ENCODE measurements at places on chromosomes 6 and 20. TPM values are rescaled to one million over a fixed set of nuclear protein-coding genes. Genes with fewer than 3 reads are reported as not detected.

DNA sequence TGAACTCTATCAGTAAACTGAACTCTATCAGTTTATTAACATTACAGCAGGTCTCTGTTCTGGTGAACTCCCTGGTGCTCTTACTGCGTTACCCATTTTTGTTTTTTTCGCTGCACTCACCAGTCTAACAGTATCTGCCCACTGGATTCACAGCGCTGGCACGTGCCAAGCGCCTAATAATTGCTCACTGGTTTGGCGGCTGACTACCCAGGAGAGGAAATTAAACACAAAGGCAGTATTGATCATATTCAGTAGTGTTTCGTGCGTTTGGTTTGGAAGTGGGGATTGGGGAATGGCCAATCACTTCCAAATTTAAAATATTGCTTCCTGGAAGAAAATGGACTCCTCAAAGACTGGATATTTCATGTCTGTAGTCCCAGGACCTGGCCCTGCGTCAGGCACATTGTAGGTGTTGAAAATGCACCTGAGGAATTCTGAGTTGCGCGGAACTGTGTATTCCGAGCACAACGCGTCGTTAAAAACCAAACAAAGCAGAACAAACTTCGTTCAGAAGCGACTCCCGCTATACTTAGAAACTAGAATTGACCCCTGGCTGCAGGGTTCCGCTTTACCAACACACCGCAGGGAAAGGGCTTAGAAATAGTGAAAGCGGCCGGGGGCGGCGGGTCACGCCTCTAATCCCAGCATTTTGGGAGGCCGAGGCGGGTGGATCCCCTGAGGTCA lies 1.1 kb upstream of the RPS12 start:
- H3K4me1 ChIP-seq, result peaks cover 23% of the 10 kb centered on the region
- H3K4me3 ChIP-seq, result peak overlapping the region; percentile 90
- peak; percentile 53 for DNase-seq

DNA sequence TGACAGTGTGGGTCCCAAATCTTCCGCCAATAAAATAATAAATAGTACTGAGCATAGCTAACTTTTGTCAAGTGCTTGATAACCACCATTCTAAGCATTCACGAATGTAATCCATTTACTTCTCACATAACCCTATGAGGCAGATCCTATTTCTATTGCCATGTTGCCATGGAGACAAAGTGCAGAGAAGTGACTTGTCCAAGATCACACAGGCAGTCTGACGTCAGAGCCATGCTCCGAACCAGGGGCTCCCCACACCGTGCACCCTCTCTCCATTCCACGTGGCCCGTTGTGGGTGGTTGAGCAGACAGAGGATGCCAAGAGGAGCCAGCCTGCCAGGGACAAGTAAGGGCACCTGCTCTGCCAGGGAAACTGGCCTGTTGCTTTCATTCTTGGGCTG lies 38.9 kb downstream of the CDH22 start:
- no peaks in the 10 kb centered on the region for H3K36me3 ChIP-seq
- no peak for DNase-seq
- H3K27ac ChIP-seq, result no peak overlapping the region
- no peak overlapping the region for H3K4me3 ChIP-seq
- H3K27me3 ChIP-seq, result no peaks in the 10 kb centered on the region
- H3K4me1 ChIP-seq, result no peaks in the 10 kb centered on the region

- no peak overlapping the region for H3K4me3 ChIP-seq
- H3K27me3 ChIP-seq, result no peaks in the 10 kb centered on the region
- no peak overlapping the region for H3K27ac ChIP-seq
Measured at GRCh38 chr6:79127660-79128059, 49.6 kb upstream of the PHIP start.

Gene SGK1
- polyA plus RNA-seq, result 8.0 TPM

Data from naive thymus-derived CD4-positive, alpha-beta T cell (primary cell).